ENCODE measurements at places on chromosomes 11 and 22. TPM values are rescaled to one million over a fixed set of nuclear protein-coding genes. Genes with fewer than 3 reads are reported as not detected.

GPR83 gene
- polyA plus RNA-seq: 0.18 TPM

P2RY2 gene
- polyA plus RNA-seq: 2.7 TPM

HMOX1 gene
- polyA plus RNA-seq: 18.1 TPM

OR52N4 gene
- polyA plus RNA-seq: 0.26 TPM

MPPED2 gene
- polyA plus RNA-seq: 4.4 TPM

TSGA10IP gene
- 0.32 TPM for polyA plus RNA-seq

PNPLA5 gene
- polyA plus RNA-seq: not detected

TTC12 gene
- polyA plus RNA-seq: 10.8 TPM

IL10RA gene
- polyA plus RNA-seq: 6.3 TPM

IFITM1 gene
- polyA plus RNA-seq: 30.5 TPM

GAL gene
- polyA plus RNA-seq: not detected

LRRC74B gene
- 0.09 TPM for polyA plus RNA-seq

- no peak for DNase-seq
These were observed 48.9 kb downstream of the RTL6 start for GRCh38 chr22:44449061-44449682.

GRCh38 chr11:99687320-99687719, 666.6 kb downstream of the CNTN5 start:
- DNase-seq: no peak

DNA sequence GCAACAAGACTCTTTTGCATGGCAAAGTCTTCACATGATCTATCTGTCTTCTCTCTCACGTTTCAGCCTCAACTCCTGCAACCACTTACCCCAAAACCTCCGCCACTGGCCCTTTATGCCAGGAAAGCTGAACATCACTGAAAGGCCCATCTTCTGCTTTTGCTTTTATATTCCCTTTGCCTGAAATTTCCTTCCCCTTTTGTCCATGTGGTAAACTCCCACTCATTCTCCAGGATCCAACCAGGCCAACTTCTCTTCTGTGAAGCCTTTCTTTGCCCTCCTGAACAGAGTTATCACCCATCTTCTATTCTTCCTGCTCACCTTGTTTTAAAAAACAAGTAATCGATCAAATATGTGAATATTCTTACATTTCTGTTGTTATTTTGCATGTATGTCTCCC, 117.8 kb downstream of the WNT11 start:
- DNase-seq: no peak

GRCh38 chr11:32430568-32431381, 4.6 kb downstream of the WT1 start:
- DNase-seq: no peak

- no peak for DNase-seq
These were observed 122.3 kb downstream of the KCNQ1 start for GRCh38 chr11:2567026-2567671.

- DNase-seq: no peak
These were observed 305.1 kb downstream of the CTTN start for GRCh38 chr11:70703141-70704064.

- DNase-seq: no peak
These were observed 14.4 kb downstream of the IL17REL start for GRCh38 chr22:49997932-49998717.

DNA sequence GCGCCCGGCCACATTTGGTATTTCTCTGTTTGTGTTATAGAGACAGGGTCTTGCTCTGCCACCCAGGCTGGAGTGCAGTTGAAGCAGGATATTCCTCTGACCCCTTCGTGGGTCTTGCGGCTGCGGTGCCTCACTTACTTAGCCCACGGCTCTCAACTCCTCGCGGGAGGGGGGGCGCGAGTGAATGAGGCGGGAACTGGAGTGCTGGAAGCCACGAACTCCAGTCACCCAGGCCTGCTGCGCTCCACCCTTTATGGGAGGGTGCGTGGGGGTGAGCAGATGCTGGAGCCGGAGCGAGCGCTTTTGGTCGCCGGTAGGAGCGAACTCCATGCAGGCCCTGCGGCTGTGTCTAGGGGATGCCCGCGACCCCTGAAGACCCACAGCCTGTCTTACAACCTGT, 1.8 kb downstream of the C11orf54 start:
- peak; percentile 6 for DNase-seq

DNA sequence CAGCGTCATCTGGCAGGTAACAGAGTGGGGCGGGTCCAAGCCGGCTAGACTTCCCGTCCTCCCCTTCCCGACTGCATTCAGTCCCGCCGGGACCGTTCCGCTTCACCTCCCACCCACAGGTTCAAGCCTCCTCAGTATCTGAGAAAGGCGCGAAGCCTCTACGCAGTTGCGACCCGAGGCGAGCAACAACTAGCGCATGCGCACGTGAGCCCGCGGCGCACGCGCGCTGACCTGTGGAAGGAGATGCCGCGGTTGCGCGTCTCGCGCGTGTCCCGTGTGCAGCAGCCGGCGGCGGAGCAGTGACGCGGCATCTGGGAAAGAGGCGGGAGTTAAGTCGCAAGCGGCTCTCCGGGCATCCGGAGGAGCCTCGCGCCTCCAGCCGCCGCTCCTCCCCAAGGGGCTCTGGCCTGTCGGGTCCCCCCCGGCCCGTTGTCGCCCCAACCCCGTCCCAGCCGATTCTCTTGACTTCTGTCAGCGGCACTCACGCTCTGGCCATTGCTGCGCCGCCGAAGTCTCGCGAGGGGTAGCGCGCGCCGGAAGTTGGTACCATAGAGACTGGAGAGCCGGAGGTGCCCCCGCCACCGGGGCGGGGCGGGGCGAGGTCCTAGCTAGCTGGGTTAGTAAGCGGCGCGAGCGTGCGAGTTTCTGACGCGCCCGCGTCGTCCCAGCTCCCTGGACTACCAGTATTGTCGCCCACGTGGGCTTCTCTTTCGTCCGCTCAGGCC, at the start of gene THAP7:
Gene THAP7 (minus strand): TSS at position 518 of the 725 bp plus-strand sequence. CDS start 207 bp downstream, at position 311.
- DNase-seq: peak; percentile 98

DNA sequence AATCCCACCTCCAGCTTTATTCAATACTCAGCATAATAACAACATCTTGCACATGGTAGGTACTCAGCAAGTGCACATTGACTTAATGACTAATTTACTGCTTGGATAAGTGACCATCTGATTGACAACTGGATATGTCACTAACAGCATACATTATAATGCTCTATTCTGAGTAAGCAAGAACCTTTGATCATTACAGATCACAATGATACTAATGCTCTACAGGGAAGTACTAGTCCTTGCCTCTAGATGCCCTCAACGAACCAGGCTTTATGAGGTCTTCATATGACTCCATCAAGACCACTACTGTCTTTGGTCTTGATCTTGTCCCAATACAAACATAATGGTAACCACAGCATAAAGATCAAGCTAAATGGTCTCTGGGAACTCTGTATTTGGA, 167.6 kb upstream of the MTMR2 start:
- DNase-seq: no peak

DNA sequence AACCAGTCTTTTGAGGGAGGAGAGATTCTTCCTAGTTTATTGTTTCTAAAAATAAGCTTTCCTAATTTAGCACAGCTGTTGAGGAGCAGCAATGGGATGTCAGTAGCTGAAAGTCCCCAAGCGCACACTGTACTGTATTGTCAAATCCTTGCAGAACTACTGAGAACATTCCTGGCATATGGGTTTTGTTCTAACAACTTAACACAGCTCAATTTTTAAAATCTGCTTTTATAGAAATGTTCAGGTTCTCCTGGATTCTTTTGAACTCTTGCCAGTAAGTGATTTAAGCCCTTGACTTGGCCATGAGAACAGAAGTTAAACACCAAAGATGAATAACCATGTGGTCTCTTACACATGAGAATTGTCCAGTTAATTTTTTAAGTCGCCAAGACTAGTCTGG, 218.6 kb downstream of the FAT3 start:
- peak; percentile 24 for DNase-seq

GRCh38 chr11:65856689-65857499, 1.1 kb downstream of the CFL1 start:
- peak; percentile 84 for DNase-seq

DNA sequence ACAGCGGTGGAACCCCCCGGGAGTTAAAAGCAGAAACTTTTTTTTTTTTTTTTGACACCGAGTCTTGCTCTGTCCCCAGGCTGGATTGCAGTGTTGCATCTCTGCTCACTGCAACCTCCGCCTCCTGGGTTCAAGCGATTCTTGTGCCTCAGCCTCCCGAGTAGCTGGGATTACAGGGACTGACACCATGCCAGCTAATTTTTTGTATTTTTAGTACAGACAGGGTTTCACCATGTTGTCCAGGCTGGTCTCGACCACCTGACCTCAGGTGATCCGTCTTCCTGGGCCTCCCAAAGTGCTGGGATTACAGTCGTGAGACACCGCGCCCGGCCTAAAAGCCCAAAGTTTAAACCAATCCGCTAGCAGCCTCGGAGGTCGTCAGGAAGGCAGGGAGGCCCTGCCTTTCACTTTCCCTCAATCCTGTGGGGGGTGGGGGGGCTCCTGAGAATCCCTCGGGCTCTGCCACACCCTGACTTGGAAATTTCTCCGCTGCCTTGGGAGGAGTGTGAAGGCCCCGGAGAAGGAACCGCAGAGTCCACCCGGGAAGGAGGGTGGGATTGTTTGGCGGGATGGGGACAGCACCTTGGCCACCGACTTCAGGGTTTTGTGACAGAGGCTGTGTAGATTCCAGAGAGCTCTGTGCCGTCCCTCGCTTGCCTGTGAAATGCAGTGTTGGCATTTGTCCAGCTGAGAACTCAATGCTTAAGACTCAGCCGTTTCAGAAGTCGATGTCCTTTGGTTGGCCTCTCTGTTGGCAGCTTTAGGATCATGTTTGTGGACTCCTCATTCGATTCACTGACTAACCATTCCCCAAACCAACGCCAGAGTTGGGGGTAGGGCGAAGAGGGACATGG, 1.0 kb downstream of the ARHGAP8 start:
- peak; percentile 83 for DNase-seq

DNA sequence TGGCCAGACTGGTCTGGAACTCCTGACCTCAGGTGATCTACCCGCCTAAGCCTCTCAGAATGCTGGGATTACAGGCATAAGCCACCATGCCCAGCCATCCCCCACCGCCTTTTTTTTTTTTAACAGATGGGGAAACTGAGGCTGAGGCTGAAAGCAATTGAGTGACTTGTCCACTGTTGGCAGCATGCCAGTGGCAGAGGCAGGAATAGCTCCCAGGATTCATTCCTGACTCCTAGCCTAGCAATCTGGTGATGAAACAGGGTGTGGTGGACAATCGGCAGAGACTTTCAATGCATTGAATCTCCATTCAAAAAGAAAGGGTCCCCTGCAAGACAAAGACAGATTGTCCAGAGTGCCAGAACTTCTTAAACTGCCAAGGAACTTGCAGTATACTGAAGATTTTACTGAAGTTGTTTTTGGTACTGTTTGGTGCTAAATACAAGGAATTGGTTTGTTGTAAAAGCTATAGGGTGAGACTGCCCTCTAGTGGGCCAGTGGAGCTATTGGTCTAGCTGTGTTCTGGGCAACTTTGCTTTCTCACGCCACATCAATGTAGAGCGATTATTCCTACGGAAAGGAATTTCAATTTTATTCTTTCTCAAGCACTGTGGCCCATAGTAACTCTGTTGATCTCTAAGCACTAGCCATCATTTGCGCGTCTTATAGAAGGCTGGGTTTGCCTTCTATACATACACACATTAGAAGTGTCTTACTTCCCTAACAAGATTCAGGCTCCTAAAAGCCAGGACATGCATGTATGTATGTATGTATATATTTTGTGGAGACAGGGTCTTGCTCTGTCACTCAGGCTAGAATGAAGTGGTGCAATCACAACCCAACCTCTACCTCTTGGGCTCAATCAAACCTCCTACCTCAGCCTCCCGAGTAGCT, 21.0 kb downstream of the C22orf31 start:
- peak; percentile 80 for DNase-seq

GRCh38 chr11:69293087-69293486, 868 bp upstream of the MYEOV start:
- no peak for DNase-seq

- no peak for DNase-seq
These were observed 213.1 kb upstream of the ZBED5 start for GRCh38 chr11:11070976-11071375.
